ENCODE measurements at places on chromosomes 4 and X. TPM values are rescaled to one million over a fixed set of nuclear protein-coding genes. Genes with fewer than 3 reads are reported as not detected.

The RIPPLY1 gene
- not detected for total RNA-seq

The EXOC1L gene
- not detected for total RNA-seq

GRCh38 chr4:147942729-147943128 lies 210.8 kb downstream of the ARHGAP10 start:
- H3K4me3 ChIP-seq: no peak overlapping the region
- no peaks in the 10 kb centered on the region for H3K36me3 ChIP-seq
- no peak for DNase-seq
- H3K27ac ChIP-seq: no peak overlapping the region

The CT55 gene
- total RNA-seq: not detected

DNA sequence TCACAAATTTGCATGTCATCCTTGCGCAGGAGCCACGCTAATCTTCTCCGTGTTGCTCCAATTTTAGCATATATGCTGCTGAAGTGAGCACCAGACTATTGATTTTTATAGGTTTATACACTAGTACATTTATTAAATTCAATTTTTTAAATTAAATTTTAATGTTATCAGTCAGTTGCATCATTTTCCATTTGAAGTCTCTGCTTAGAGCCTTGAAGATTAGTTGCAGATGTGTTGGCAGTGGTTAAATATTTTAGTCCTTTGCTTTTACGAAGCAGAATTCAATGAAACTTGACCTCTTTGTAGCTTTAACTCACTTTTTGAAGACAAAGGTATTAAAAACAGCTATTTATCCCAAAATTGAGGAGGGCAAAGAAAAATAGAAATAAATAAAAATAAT lies 16.5 kb downstream of the TRAPPC11 start:
- H3K27ac ChIP-seq: no peak overlapping the region
- peaks cover 35% of the 10 kb centered on the region for H3K36me3 ChIP-seq
- no peak for DNase-seq
- H3K4me3 ChIP-seq: no peak overlapping the region
- no peaks in the 10 kb centered on the region for H3K27me3 ChIP-seq

The RASGEF1B gene
- total RNA-seq: 11.5 TPM

GRCh38 chrX:71619193-71619592 lies 882 bp upstream of the CXCR3 start:
- H3K36me3 ChIP-seq: no peaks in the 10 kb centered on the region
- no peaks in the 10 kb centered on the region for H3K27me3 ChIP-seq
- DNase-seq: peak; percentile 50
- peaks cover 43% of the 10 kb centered on the region for H3K4me1 ChIP-seq
- H3K27ac ChIP-seq: no peak overlapping the region
- H3K4me3 ChIP-seq: no peak overlapping the region

DNA sequence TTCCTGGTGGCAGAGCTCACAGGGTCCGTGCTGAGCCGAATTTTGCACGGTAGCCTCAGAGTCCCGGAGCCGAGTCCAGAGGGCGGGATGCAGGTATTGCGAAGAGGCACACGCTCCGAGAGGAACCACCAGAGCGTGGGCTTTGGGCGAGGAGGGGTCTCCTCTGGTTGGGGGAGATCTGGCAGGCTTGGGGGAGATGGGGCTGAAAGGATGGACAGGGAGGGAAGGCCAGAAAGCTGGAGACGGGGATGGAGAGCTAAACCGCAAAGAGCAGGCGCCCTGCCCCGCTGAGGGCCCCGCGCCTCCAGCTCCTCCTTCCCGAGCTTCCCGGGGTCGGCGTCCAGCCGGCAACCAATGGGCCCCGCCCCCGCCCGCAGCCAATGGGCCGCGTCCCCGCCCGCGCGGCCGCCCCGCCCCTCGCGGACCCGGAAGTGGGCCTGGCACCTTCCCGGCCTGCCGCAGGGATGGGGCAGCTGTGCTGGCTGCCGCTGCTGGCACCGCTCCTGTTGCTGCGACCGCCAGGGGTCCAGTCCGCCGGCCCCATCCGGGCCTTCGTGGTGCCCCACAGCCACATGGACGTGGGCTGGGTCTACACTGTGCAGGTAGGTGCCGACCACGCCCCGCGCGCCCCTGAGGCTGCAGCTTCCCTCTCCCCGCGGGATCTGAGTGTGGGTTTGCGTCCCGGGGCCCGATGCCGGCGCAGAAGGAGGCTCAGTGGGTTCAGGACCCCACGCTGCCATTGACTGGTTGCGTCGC lies at the start of gene MAN2B2:
Gene MAN2B2, plus strand, starts transcription at position 443 of the 756 bp plus-strand sequence. Its CDS starts 22 bp downstream, at position 465.
- peak within 1 kb of the TSS; percentile 92 for H3K4me3 ChIP-seq
- DNase-seq: peak; percentile 79
- peak within 1 kb of the TSS; percentile 83 for H3K27ac ChIP-seq
- no peaks in the 10 kb centered on the region for H3K27me3 ChIP-seq
- peaks cover 38% of the 10 kb centered on the region for H3K36me3 ChIP-seq

The MAGEA6 gene
- not detected for total RNA-seq

The TSR2 gene
- total RNA-seq: 43.3 TPM

DNA sequence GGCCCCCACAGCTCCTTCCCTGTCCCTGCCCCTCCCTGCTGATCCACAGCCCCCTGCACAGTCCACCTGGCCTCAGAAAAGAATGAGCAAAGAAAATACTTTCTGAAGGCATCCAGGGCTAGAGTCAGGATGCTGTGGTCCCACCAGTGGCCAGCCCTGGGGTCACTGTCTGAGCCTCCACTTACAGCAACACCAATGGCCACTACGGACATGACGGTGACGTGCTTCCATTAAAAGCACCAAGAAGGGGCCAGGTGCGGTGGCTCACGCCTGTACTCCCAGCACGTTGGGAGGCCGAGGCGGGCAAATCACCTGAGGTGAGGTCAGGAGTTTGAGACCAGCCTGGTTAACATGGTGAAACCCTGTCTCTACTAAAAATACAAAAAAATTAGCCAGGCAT lies 4.0 kb downstream of the JAKMIP1 start:
- no peaks in the 10 kb centered on the region for H3K36me3 ChIP-seq
- H3K4me1 ChIP-seq: peaks cover 8% of the 10 kb centered on the region

DNA sequence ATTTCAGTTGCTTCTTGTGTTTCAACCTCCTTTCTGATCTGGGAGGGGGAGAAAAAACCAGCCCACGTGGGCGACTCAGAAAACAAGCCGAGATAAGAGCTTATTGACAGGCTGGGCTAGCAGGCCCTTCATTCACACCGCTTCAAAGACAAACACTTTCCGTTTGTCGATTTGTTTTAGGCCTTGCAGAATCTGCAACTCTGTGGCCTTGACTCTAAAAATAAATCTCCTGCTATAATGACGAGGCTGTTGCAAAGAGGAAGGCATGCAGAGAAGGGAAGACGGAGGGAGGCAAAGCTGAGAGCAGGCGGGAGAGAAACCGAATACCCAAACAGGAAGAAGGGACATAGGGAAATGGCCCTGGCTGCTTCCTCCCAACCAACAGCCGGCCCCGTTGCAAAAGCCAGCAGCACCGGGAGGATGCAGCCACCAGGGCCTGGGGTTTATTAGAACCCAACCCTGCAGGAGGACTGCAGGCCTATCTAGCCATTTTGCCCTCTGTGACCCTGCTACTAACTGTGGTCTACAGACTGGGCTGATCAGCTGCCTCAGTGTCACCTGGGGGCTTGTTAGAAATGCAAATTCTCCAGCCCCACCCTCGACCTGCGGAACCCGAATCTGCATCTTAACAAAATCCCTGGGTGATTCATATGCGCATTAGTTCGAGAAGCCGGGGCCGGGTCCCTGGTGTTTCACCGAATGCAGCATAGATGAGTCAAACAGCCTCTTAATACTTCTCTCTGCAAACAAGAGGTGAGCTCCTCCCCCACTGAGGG lies 325.5 kb downstream of the BCOR start:
- DNase-seq: no peak
- H3K4me3 ChIP-seq: peak overlapping the region; percentile 17
- H3K4me1 ChIP-seq: peaks cover 32% of the 10 kb centered on the region

GRCh38 chr4:6499238-6499600 lies 26.8 kb upstream of the PPP2R2C start:
- H3K4me1 ChIP-seq: no peaks in the 10 kb centered on the region
- no peak overlapping the region for H3K4me3 ChIP-seq
- no peak for DNase-seq
- no peak overlapping the region for H3K27ac ChIP-seq
- H3K36me3 ChIP-seq: no peaks in the 10 kb centered on the region

The NR0B1 gene
- total RNA-seq: not detected

DNA sequence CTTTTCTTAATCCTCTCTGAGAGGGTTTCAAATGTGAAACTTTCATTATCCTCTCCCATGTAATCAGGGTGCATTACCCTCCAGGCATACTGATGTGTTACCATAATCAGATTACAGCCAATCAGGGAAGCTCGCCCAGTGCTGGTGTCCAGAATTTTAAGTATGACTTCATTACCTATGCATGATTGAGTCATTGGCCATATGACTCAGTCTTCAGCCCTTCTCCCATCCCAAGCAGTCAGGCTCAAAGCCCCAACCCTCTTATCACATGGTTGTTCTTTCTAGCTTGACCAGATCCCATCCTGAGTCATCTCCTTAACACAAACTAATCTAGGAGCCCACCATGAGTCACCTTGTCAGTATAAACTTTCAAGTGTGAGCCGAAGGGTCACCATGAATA lies 1668.1 kb upstream of the AGA start:
- H3K4me1 ChIP-seq: no peaks in the 10 kb centered on the region
- no peak overlapping the region for H3K4me3 ChIP-seq
- no peaks in the 10 kb centered on the region for H3K36me3 ChIP-seq
- H3K27ac ChIP-seq: no peak overlapping the region
- DNase-seq: no peak
- H3K27me3 ChIP-seq: no peaks in the 10 kb centered on the region

The AMELX gene
- total RNA-seq: not detected

GRCh38 chr4:154029171-154029570 lies 240.3 kb upstream of the SFRP2 start:
- H3K4me3 ChIP-seq: no peak overlapping the region
- H3K27me3 ChIP-seq: no peaks in the 10 kb centered on the region
- no peaks in the 10 kb centered on the region for H3K4me1 ChIP-seq
- no peak overlapping the region for H3K27ac ChIP-seq

GRCh38 chr4:168521721-168522120 lies 24.9 kb downstream of the PALLD start:
- no peak for DNase-seq
- no peak overlapping the region for H3K4me3 ChIP-seq
- no peaks in the 10 kb centered on the region for H3K4me1 ChIP-seq

DNA sequence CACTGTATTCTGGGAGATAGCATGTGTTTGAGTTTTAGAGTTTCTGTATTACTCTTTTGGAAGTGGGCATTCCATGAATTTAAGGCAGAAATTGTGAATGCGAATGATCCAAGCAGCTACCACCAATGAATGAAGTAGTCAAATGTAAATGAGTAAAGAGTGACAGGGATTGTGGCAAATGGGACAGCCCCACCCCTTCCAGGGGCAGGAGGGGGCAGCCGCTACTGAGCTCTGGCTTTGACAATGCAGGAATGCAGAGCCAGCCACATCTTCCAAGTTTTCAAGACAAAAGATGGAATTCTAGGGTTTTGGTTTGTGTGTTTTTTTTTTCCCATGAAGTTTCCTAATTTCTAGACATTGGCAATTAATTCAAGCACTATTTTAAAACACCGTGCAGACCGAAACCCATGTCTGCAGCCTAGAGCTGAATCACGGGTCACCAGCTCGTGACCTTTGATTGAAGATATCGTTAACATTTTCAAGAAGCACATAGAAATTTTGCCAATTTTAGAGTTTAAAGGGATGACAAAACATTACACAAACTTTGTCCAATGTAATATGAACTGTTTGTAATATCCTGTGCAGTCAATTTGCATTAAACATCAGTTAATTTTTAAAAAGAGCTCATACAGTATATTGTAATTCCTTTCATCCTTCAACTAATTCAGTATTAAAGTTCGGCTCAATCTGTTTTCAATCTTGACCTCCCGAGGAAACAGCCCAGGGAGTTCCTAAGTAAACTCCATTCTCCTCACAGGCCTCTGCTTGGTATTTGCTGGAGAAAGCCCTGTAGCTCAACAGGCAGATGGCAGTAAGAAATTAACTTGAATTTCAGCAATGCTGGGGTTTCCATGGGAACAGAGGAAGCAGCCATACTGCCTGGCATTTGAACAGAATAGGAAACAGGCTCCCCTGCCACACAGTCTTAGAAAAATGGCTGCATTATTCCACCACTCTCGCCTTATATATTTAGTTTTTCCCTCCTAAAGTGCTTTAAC lies 83.4 kb downstream of the UCHL1 start:
- H3K36me3 ChIP-seq: no peaks in the 10 kb centered on the region
- no peak for DNase-seq
- no peaks in the 10 kb centered on the region for H3K4me1 ChIP-seq
- no peaks in the 10 kb centered on the region for H3K27me3 ChIP-seq
- no peak overlapping the region for H3K27ac ChIP-seq

- no peak for DNase-seq
- H3K36me3 ChIP-seq: no peaks in the 10 kb centered on the region
- H3K27me3 ChIP-seq: no peaks in the 10 kb centered on the region
- no peak overlapping the region for H3K4me3 ChIP-seq
Observed at GRCh38 chr4:99437723-99438404, 2.7 kb upstream of the ADH7 start.

DNA sequence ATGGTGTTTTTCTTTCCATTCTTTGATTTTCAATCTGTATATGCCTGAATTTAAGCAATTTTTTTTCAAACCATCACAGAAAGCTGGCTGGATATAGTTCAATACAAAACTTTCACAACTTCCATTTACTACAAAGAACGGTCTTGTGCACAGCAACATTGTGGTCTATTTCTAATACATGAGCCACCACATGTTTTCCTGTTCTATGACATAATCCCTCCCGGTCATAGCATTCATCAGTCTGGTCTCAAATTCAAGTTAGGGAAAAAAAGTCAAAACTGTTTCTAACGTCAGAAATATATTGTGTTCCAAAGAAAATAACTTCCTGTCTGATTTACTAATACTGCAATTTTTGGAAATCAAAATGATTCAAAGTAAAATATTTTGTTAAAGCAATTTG lies 7.5 kb upstream of the CXCL6 start:
- H3K36me3 ChIP-seq: no peaks in the 10 kb centered on the region
- no peak for DNase-seq
- no peaks in the 10 kb centered on the region for H3K4me1 ChIP-seq
- no peaks in the 10 kb centered on the region for H3K27me3 ChIP-seq
- no peak overlapping the region for H3K4me3 ChIP-seq

DNA sequence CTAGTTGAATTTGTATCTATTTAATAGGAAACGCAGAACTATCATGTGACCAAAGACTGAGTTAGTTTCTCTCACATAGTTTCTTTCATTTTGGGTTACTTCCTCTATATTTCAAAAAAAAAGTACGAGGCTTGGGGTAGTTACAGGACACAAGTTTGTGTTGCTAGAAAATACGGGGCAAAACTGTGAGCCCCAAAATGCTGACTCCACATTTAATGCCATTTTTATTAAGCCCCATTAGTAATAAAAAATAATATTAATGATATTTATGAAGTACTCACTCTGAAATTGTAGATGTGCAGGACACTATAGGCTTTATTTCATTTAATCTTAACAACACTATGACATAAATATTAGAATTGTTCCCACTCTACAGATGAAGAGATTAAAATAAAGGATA lies 268.6 kb downstream of the DTHD1 start:
- DNase-seq: no peak
- no peaks in the 10 kb centered on the region for H3K4me1 ChIP-seq
- H3K36me3 ChIP-seq: no peaks in the 10 kb centered on the region
- no peak overlapping the region for H3K27ac ChIP-seq
- no peak overlapping the region for H3K4me3 ChIP-seq
- H3K27me3 ChIP-seq: no peaks in the 10 kb centered on the region

- no peak for DNase-seq
- no peaks in the 10 kb centered on the region for H3K36me3 ChIP-seq
- H3K27ac ChIP-seq: no peak overlapping the region
- no peak overlapping the region for H3K4me3 ChIP-seq
- no peaks in the 10 kb centered on the region for H3K4me1 ChIP-seq
Observed at GRCh38 chrX:34343001-34343400, 210.9 kb upstream of the FAM47A start.

The PCSK1N gene
- total RNA-seq: 3.3 TPM

The CCSER1 gene
- 0.30 TPM for total RNA-seq

The HSFX4 gene
- total RNA-seq: not detected

The MAGEA4 gene
- not detected for total RNA-seq
